ENCODE measurements at places on chromosomes 2 and 18.

DNA sequence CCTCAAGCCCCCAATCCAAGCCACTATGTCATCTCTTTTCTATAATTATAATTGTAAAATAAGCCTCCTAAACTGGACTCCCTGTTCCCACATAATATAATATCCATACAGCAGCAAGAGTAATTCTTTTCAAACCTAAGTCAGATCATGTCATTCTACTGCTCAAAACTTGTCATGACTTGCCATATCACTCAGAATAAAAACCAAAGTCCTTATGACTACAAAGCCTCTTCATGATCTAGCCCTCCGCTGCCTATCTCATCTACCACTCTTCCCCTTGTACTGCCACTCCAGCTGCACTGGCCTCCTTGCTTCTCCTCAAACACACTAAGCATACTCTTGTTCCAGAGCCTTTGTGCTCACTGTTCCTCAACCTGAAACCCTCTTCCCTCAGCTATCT is 69.9 kb downstream of the MEMO1 start:
- DNase-seq = no peak

DNA sequence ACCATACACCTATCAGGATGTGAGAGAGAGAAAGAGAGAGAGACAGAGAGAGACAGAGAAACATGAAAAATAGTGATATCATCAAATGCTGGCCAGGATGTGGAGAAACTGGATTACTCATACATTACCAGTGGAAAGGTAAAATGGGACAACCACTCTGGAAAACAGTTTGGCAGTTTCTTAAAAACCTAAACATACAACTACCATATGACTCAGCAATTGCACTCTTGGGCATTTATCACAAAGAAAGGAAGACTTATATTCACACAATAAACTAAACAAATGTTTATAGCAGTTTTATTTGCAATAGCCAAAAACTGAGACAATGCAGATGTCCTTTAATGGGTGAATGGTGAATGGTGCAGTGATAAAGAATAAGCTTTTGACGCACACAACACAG is 29.1 kb downstream of the SLC4A3 start:
- no peak for DNase-seq

GRCh38 chr2:238669046-238669445 is 178.8 kb upstream of the TWIST2 start:
- DNase-seq = no peak

DNA sequence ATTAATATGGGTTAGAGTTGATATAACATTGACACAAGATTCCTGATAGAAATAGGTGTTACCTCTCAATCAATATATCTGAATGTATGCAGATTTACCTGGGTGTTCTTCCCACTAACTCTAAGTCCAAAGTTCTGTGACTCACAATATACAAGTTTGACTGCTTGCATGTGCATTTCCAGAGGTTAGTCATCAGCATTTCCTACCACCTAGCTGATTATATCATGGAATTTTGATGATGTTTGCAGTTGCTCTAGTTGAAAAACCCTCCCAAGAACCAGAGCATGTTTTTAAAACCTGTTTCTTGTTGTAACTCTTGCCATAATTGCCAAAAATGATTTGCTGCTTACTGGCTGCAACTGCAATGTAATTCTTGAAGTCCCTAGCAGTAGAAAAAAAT is 15.0 kb upstream of the DSG1 start:
- DNase-seq = no peak

DNA sequence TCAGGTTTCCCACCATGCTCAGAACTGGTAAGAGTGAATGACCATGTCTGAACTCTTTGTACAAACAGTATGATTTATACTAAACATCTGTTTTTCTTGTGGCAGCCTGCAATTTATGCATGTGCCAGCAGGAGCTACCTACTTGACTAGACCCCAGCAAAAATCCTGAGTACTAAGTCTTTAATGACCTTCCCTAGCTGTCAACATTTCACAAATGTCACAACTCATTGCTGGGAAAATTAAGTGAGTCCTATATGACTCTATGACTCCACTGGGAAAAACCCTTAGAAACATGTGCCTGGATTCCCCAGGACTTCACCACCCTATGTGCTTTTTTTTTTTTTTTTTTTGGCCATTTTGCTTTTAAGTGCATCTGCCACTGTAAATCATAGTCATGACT is 1225.8 kb downstream of the SUCLG1 start:
- no peak for DNase-seq

DNA sequence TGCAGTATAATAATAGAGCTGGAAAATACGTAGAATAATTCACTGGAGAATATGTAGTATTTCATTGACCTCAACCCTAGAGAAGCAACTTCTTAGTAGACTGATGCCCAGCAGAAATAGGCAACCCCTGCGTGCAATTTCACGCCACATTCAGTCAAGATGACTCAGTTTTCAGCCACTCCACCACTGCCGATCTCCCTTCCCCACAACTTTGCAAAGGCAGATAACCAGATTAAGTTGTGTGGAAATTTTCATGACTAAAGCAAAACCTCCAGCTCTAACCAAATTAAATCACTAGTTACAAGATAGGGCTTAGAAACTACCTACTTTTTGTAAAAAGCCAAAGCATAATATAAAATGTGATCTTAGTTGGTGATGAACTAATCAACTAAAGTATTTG is 63.3 kb upstream of the STK17B start:
- DNase-seq = peak; percentile 62

DNA sequence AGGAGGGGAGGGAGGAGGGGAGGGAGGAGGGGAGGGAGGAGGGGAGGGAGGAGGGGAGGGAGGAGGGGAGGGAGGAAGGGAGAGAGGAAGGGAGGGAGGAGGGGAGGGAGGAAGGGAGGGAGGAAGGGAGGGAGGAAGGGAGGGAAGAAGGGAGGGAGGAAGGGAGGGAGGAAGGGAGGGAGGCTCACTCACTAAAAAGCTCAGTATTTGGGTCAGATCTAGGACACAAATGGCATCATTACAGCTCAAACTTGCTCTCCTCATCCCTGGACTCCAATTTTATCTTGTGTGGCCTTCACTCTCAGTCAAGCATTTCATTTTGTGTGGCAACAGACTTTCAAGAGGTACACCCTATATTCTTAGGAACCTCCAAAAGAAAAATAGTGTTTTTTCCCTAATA is 435.4 kb downstream of the IRS1 start:
- DNase-seq = no peak

DNA sequence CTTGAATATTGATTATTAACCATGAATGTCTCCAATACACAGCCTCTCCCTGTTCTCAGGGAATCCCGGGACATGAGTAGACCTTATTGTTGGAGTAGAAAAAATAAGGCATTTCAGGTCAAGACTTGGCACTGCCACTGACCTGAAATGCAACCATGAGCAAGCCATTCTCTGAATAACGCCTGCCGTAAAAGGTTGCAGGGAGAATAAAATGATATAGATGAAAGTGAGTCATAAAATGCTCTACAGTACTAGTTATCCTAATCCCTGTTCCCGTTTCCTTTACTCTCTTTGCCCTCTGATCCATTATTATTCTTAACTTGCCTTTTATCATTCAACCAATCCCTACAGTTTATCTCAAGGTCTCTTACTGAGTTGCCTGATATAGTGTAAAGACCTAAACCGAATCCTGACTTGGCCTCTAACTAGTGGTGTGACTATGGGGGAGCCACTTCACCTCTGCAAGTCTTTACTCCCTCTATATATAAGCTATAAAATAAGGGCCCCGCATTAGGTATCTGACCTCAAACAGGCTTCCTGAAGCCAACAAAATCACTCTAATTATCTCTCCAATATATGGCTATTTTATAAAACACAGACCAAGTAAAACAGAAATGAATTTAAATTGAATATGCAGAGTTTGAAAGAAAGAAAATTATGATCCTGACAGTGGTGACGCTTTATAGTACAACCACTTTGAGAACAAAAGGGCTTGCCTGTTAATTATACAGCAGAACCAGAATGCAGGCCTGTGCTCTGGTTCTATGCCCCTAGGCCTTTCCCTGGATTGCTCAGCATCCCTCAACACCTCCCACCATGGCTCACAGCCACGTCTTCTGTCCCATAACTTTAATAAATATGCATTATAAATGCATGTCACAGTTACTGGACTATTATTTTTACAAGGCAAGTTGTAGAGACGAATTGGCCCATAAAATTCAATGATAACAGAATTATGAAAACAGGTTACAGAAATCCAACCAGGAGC is 183.1 kb downstream of the STK39 start:
- no peak for DNase-seq

- DNase-seq = no peak
Measured at GRCh38 chr2:99338029-99338585, 918 bp downstream of the EIF5B start.

DNA sequence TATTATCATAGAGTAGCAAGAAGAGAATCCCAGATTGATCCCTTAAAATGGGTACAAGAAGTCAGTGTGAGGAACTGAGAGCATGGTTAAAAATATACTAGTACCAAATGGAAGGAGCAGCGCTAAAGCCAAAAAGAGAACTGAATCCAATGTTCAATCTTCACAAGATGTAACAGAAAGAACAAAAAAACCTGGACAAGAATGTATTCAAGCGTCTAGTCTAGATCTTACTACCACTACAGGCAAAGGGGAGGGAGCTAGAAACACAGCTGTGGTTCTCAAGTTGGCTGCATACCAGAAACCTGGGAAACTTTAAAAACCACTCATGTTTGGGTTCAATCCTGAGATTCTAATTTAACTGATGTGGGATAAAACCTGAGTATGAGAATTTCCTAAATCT is 57.5 kb downstream of the PIAS2 start:
- DNase-seq = no peak

DNA sequence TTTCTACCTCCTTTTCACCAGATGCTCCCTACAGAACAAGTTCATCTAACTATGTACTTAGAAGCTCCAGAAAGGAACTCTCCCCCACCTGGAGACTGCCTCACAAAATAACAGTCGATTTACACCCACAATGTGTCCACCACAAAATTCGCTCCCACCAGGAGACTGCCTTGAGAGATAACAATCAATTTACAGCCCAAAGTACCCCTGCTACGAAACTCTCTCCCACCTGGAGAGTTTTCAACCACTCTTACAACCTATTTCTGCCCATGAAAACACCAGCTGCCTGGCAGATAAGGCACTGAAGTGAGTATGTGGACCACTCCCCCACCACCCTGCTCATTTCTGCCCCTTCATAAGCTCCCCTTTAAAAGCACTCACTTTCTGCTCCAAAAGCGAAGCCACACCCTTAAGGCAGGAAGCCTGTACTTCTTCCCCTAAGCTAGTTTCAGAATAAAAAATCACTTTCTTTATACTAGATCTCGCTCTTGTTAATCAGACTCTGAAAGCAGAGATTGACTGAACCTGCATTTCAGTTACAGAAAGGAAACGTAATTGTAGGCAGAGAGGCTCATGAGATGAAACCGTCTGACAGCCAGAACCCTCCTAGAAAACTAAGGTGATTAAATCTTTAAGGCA is 94.4 kb upstream of the RBBP8 start:
- peak; percentile 20 for DNase-seq

GRCh38 chr18:1585881-1586488 is 681.3 kb downstream of the ADCYAP1 start:
- DNase-seq = no peak
